ENCODE measurements at places on chromosomes 5 and 9.

- DNase-seq: no peak
Measured at GRCh38 chr5:65341835-65342234, 139.9 kb downstream of the ADAMTS6 start.

- no peak for DNase-seq
Measured at GRCh38 chr9:15430920-15431844, 8.5 kb downstream of the SNAPC3 start.

GRCh38 chr5:95969055-95969454 is 7.4 kb upstream of the ELL2 start:
- no peak for DNase-seq

DNA sequence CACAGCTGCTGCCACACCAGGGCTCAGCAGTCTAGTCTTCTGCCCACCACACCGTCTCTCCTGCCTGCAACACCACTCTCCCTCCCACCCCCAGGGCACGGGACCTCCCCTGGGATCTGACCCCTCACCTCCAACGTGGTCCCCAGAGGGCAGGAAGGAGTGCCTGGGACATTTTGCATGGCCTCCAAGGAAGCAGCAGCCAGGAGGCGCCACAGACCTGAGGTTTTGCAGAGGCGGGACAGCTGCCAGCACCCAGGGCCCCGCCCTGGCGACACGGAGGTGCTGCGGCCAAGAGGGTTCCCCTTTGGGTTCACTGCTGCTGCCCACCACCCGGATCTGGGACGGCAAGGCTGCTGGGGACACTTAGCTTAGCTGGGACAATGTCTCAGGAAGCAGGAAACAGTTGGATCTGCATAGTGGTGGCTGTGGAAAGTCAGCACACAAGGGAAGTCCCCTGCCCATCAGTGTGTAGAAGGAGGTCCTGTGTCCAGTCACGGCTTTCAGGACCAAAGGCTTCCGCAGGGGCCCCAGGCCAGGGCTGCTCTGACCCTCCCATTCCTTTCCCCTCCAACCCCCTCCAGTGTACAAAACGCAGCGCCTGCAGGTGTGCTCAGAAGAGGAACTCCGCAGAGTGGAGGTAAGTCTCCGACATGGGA is 13.8 kb downstream of the PROP1 start:
- DNase-seq: peak; percentile 2

DNA sequence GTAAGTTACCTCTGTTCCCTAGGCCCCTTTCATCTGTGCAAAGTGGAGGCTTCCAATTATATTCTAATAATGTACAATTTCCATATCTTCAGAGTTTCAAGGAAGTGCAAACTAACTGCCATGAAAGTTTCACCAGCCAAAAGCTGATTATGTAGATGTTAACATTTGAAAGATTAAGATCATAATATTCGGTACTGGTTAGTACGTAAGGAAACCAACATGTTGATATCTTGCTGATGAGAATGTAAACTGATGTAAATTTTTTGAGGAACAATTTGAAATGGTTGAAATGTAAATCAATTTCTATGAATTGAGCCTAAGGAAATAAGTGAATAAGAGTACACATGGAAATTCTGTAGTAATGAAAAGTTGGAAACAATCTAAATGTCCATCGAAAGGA is 12.9 kb upstream of the KLF4 start:
- DNase-seq: no peak

DNA sequence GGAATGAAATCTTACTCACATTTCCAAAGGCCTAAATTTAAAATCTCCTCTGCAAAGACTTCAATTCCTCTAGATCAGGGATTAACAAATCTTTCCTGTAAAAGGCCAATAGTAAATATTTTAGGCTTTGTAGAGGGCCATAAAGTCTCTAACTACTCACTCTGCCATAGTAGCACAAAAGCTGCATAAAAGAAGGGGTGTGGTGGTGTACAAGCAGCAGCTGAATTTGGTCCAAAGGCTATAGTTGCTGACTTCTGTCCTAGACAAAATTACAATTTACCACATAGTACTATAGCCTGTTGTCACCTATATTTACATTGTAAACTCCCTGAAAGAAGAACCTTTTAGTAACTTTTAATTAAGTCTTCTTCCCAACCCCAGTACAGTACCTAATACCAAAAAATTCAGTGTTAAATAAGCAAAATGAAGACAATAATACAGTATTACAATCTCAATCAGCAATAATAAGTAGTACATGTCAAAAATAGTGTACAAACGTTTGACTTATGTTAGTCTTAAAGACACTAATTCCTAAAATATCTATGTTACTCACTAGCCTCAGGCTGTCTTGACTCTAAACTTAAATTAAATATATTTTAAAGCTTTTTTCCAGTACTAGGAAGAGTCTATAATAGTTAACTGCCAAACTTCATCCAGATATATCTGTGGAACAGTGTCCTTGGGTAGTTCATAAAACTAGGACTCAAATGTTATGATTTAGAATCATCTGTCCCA is 6.9 kb downstream of the CETN3 start:
- DNase-seq: no peak

- no peak for DNase-seq
Measured at GRCh38 chr9:129125478-129125877, 14.3 kb downstream of the PTPA start.

DNA sequence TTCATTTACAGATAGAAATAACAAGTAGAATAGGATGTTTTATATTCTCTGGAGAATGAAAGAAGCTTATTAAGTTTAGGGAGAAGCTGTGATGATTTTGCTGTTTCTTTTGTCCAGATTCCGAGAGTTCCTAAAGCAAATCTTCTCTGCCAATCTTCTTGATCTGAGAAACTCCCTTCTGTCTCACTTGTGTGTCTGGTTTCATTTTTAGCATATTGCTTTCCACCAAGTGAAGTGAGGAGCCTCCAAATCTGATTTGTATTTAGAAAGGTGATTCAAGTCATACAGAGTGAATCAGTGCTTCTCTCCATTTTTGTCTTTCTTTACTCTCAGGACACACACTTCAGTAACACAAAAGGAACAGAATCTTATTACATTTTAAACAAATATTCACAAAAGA is 48.4 kb downstream of the STX17 start:
- no peak for DNase-seq

GRCh38 chr5:131139321-131139720 is 25.7 kb downstream of the HINT1 start:
- DNase-seq: no peak

DNA sequence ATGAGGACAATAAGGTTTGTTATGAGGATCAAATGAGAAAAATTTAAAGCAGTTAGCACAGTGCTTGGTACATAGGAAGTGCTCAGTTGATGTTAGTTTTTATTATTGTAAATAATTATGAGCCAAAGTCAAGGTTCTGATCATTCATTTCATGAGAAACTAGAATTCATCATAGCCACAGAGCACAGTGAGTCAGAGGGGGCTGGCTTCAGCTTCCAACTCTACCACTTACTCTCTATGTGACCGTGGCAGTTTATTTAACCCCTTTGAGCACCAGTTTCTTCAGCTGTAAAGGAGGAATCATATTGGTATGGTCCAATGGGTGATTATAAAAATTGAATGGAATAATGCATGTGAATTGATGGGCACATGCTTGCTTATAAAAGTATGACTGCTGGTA is 39.4 kb downstream of the KLHL3 start:
- no peak for DNase-seq

DNA sequence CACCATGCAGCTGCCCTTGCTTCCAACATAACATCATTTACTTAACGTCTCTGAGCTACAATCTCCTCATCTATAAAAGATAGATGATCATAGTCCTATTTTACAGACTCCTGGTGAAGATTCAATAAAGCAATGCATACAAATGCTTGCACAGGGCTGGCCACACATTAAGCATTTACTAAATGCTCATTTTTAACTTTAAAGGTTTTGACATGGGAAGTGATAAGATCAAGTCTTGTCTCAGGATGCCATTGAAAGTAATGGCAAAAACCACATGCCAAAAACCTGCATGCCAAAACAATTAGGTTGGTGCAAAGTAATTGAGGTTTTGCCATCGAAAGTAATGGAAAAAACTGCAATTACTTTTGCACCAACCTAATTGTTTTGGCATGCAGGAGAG is 181.2 kb upstream of the ADRA1B start:
- no peak for DNase-seq

DNA sequence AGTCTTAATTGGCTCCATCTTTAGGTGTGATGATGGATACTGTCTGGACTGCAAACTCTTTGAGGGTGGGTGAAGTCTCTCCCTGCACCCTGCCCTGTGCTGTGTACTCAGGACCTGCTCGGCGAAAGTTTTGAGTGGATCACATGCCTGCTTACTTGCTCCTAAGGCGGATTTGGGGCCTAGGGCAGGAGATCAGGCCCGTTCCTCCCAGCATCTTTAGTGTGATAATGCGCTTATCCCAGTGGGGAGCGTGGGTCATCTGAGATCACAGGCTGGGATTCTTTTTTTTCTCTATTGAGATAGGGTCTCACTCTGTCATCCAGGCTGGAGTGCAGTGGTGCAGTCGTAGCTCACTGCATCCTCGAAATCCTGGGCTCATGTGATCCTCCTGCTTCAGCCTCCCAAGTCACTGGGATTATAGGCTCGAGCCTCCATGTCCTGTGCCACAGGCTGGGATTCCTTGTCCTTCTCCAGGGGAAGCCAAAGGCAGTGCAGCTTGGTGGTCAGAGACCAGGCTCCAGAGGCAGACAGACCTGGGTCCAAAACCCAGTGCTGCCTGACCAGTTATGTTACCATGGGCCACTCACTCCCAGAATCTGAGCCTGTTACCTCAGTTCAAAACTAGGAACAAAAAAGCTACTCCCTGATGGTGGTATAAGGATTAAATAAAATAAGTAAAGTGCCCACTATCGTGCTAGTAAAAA is 59.7 kb downstream of the ZNF618 start:
- DNase-seq: no peak

DNA sequence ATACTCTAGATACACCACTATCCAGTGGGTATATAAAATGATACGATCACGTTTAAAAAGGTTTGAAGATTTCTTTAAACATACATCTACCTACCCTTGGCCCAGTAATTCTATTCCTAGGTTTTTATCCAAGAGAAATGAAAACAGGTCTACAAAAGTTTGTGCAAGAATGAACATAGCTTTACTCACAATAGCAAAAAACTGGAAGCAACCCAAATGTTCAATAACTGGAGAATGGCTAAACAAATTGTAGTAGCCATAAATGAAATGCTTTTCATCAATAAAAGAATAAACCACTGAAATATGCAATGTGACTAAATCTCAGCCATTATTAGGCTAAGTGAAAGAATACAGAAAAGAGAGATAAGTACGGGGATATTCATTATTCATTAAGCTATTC is 438.9 kb downstream of the ARHGEF28 start:
- DNase-seq: no peak

DNA sequence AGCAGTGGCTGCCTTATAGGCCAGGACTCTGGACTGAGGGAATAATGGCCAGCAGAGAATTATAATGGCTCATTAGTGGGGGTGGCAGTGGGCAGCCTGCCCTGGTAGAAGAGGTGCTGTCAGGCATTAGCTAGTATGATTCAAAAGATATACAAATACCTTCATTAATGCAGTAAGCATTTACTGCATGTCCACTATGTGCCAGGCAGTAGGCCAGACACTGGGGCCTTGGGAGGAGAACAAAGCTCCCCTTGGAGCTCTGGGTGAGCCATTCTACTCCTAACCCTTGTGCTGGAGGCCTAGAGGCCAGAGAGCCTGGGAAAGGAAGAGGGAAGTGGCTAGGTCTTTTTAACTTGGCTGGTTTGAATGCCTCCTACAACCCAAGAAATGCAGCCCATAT is 2.0 kb upstream of the GARNL3 start:
- no peak for DNase-seq

DNA sequence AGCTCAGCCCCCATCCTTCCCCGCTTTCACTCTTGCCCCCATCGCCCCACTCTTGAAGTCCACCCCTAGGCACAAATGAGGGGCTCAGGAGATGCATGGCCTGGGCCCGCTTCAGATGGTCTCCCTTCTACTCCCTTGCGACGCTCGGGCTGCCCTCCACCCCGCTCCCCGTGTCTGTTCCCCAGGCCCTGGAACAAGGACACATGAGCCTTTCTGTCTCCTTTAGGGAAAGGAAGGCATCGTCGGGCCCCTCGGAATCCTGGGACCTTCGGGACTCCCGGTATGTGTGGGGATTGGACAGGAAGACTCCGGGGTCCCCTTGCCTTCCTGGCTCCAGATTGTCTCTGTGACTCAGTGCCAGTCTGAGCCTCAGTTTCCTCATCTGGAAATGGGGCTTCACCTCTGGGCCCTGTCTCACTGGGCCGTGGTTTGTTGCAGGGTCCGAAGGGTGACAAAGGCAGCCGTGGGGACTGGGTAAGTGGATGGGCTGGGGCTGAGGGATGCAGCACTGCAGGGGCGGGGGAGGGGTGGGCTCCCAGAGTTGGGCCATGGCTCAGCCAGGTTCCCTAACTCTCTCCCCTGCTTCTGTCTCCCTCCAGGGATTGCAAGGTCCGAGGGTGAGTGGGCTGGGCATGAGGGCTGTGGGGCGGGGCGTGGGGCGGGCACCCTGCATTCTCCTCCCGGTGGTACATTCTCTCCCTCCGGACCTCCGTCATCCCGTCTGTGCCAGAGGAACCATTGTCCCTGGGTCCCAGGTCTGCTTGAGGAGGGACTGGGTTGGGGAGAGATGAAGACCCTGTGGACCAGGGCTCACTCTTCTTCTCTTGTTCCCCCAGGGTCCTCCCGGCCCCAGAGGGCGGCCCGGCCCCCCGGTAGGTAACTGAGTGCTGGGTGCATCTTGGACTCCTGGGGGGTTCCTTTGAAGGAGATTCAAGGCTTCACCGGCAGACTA is 21.8 kb upstream of the ORM1 start:
- DNase-seq: no peak

DNA sequence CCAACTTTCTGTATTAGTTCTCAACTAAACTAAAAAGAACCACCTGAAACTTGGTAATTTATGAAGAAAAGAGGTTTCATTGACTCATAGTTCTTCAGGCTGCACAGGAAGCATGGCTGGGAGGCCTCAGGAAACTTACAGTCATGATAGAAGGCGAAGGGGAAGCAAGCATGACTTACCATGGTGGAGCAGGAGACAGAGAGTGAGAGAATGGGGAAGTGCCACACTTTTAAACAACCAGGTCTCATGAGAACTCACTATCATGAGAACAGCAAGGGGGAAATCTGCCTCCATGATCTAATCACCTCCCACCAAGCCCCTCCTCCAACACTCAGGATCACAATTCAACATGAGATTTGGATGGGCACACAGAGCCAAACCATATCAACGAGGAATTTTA is 123.5 kb downstream of the DEPDC1B start:
- DNase-seq: no peak

- DNase-seq: no peak
Measured at GRCh38 chr9:93116072-93116961, 17.7 kb downstream of the NINJ1 start.
